ENCODE measurements at places on chromosomes 16 and 17.

- no peak for DNase-seq
Observed at GRCh38 chr16:74732707-74733350, 32.2 kb upstream of the MLKL start.

- no peak for DNase-seq
Observed at GRCh38 chr17:83080858-83081683, 1.7 kb downstream of the METRNL start.

- DNase-seq, result no peak
Observed at GRCh38 chr17:72590382-72590781, 469.6 kb downstream of the SOX9 start.

DNA sequence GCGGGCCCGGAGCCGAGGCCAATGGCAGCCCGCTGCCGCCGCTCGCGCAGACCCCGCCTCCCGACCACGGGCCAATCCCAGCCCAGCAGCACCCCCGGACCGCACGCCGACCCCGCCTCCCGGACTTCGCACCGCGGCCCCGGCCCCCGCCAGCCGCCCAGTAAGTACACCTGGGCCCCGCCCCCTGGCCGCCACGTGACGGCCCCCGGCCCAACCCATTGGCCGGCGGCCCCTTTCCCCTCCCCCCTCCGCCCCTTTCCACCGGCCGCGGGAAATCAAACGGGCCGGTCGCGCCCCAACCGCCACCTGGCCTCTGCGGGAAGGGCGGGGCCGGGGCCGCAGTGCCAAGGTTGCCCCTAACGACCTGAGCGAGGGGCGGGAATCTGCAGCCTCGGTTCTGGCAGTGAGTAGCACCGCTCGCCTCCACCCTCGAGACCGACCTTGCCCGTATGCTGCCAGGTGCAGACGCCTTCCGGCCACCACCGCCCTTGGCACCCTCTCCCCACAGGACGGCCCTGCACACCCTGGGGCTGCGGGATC is at the start of gene YBX2:
Gene YBX2 (minus strand): TSS at position 26 of the 540 bp plus-strand sequence. CDS start 139 bp downstream, outside the sequence.
- peak; percentile 88 for DNase-seq

DNA sequence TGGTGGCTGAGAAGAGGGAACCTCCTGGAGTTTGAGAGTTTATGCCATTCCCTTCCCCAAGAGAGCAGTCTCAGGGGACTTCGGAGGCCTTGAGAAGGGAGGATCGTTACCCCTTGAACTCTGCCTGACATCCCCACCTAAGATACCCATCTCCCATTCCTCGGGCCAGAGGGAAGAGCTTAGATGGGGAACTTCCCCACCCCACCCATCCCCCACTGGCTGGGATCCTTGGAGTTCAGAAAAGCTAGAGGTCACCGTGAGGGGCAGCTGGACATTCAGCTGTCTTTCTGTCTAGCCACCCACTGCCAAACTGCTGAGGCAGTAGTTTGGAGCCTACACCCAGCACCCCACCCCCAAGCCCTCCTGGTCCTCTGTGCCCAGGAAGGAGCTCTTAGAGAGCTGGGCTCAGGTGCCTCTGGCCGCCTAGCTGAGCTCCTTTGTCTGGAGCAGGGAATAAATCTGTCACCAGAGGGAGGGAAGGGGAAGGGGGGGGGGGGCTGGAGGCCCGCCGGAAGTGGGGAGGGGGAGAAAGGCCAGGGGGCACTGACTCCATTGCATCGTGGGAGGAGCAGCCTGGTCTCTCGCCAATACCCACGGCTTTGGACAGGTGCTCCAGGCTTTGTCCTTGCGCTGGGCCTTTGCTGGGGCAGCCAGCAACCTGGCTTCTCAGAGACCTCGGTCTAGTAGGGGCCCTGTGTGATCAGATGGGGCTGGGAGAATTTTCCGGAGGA is 1.0 kb downstream of the HSD11B2 start:
- DNase-seq, result no peak

GRCh38 chr17:4136373-4136772 is 6.5 kb downstream of the ZZEF1 start:
- peak; percentile 83 for DNase-seq

- no peak for DNase-seq
Observed at GRCh38 chr17:32519228-32520103, 32.7 kb downstream of the CDK5R1 start.
